ENCODE measurements at places on chromosomes 2 and 18.

DNA sequence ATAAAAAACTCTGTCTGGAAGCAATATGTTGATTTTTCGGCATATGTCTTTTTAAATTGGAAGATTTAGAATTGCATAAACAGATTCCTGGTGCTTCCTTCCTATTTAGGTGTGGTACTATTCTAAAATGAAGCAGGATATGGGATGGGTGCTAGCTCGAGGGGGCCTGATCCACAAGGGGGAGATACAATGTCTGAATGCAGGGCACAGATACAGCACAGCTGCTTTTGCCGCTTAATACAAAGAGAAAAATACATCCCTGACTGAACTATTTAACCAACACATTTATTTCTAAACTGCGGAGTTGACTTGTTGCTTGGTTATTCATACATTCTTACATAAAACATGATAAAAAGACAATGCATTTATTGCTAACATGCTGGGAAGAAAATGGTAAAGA is 169.1 kb downstream of the TMEFF2 start:
- no peak for DNase-seq

DNA sequence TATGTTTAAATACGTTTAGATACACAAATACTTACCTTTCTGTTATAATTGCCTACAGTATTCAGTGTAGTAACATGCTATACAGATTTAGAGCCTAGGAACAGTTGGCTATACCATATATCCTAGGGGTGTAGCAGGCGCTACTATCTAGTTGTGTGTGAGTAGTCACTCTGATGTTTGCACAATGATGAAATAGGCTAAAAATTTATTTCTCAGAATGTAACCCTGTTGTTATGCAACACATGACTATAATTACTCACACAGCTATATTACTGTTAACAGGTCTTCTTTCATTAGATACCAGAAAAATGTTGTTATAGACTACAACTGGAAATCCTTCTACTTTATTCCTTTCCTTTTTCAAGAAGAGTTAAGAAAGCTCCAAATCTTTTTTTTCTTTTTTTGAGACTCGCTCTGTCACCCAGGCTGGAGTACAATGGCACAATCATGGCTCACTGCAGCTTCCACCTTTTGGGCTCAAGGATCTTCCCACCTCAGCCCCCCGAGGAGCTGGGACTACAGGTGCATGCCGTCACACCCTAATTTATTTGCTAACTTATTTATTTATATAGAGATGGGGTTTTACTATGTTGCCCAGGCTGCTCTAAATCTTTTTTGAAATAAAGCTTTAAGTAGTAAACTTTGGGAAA is 48.5 kb downstream of the C2orf74 start:
- DNase-seq = no peak

DNA sequence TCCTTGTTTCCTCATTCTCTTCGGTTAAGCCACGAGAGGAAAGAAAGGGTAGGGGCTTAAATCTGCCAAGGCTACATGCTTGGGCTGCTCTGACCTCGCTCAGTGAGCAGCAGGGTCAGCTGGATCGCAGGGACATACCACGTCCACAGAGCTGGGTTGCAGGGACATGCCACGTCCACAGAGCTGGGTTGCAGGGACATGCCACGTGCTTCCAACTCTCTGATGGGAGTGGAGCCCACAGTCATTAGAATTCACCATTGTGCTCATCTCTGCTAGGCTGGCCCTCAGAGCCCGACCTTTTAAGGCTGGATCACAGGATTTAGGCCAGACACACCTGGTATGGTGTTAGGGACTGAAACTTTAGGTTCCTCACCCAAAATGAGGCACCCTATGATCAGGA is 107.4 kb upstream of the SEC11C start:
- DNase-seq = no peak

DNA sequence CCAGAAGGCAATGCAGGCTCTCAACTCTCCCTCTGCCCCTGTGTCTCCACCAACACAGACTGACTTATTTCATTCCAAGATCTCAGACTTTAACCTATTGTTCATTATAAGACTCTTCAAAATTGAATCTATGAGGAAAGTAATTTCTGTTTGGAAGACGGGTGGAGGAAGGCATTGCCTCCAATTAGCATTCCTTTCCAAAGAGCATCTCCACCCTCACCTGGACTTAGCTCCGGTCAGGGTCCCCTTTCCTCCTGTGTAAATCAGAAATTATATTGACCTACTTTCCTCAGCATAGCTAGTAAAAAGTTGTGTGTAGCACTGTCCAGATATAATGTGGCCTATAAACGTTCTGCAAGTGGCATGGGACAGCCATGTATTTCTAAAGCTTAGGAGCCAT is 230.4 kb upstream of the ACVR2A start:
- no peak for DNase-seq

- no peak for DNase-seq
Observed at GRCh38 chr18:64032312-64032711, 62.4 kb downstream of the SERPINB8 start.

DNA sequence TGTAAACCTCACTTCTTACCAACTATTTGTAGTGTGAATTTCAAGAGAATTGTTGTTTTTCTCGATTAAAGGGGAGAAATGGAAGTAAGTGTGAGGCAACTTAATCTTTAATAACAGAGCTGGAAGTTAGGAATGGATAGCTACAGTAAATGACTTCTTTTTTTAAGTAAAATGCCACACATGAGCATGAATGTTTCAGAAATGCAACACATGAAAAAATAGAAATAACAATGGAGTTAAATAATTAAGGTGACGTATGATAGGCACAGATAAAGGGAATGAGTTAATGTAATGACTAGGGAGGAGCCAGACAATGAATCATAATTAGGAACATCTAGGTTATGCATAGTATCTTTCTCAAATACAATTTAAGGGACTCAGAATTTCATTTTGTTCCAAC is 3.4 kb downstream of the REL start:
- DNase-seq = no peak

GRCh38 chr2:176733698-176734430 is 464.6 kb downstream of the MTX2 start:
- no peak for DNase-seq

Data from renal pelvis (tissue), 12 donors.